ENCODE measurements at places on chromosomes 3 and 15.

DNA sequence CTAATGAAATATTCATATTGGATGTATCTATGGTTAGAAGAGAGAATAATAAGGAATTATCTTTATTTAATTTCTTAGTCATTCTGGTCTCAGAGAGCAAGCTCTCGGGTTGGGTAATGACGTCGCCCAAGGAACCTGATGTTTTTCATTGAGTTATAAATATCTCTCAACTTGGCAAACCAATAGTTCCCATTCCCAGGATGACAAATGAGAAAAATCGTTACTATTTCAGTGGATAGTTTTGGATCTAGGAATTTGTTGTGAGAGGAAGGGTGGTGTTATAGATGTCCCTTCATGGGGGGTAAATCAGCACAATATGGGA is 162.9 kb upstream of the NR2E3 start:
- no peak for DNase-seq

DNA sequence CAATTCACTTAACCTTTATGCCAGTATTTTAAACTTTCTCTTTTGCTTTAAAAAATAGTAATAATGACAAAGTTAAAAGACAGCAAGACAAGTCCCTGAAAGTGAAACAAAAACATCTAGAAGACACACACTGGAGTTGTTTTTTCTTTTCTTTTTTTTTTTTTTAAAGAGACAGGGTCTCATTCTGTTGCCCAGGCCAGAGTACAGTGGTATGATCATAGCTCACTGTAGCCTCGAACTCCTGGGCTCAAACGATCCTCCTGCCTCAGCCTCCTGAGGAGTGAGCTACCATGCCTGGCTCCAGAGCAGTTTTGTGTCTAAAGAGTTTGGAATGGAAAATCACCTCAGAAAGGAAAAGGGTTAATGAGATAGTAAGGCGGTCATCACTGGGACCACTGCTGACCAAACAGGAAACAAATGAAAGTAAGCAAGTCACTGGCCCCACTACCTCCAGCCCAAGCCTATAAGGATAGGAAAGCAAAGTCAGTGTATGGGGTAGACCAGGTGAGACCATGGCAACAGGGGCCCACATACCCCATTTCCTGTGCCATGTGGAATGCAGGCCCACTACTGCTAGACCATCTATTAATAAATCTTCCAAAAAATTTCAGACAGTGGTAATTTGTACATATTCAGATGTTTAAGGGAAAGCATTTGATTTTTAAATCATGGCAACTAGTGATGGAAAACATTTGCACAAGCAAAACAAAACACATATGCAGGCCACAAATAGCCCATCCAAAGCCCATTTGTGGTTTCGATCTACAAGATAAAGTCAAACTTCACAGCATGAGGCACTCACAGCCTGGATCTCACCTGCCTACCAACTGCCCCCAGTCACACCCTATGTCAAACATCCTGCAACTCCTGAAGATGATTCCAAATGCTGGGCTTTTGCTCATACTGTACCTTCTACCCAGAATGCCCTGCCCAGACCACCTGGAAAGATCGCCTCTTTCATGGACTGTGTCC is 62.6 kb downstream of the OSBPL10 start:
- no peak for DNase-seq

DNA sequence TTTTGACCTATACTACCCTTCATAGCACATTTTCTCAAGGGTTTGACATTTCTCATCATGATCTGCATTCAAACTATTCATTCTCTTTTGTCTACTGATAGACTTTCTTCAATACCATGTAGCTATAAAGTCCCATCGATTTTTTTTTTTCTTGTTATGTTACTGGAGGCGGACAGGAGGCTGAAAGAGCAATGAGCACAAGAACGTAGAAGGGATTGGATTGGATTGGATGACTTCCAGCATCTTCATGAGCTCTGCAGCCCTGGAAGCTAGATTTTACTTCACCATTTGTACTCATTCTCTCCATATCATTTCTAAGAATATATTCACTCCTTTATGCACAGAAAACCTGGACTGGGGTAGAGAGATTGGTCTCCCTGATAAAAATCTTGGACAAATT is 43.2 kb downstream of the DUT start:
- no peak for DNase-seq

- DNase-seq: no peak
These were observed 1026.6 kb downstream of the ROBO1 start for GRCh38 chr3:78741066-78741645.

GRCh38 chr15:95561463-95561862 is 769.0 kb upstream of the NR2F2 start:
- DNase-seq: no peak

DNA sequence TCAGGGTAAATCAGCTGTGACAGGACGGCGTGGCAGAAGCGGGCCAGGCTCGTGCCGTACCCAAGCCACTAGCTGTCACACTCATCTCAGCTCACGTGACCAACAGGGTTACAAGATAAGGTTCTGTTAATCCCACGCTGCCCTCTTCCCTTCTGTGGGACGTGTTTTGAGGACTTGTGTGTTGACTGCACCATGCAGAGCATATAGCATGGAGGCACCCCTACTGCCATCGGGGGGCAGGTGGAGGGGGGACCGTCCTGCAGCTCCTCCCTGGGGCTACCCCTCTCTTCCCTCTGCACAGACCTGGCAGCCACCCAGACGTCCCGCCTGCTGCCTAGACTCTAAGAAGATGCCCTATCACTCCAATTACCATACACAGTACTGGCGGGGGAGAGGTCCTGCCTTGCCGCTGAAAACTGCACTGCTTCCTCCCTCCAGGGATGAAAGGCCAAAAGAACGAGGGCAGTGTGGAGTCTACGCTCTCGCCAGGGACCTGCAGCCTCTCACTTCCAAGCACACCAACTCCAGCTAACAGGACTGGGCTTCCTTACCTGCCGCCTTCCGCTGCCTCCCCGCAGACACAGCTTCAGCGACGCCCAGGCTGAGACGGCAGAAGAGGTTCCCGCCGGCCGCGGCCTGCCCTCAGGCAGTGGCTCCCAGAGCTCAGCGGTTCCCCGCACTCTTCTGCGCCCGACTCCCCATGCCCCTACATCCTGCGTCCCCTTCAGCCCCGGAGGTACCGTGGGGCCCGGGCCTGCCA is at the start of gene TNK2:
TNK2 (minus strand) TSS at position 618 of the 760 bp plus-strand sequence. CDS start 19,963 bp downstream, outside the sequence.
- peak; percentile 85 for DNase-seq

DNA sequence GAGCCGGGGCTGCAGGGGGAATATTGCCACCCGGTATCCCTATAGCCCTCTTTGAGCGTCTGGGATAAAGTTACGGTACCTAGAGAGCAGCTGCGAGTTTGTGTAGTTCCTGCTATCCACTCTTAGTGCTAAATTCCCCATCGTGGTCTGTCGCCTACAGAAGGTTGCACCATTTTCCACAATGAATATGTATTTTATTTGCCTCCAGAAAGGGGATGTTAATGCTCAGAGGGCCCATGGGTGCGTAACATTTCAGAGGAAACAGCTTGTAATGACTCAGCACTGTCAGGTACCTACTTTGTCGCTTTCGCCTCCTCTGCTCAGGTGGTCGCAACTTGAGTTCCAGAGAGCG is 1.1 kb downstream of the SLCO3A1 start:
- DNase-seq: no peak

GRCh38 chr15:59052915-59053407 is 52.0 kb upstream of the CCNB2 start:
- no peak for DNase-seq

GRCh38 chr3:117595615-117596014 is 886.0 kb downstream of the TUSC7 start:
- no peak for DNase-seq

- no peak for DNase-seq
These were observed 112.1 kb downstream of the SLCO3A1 start for GRCh38 chr15:91965501-91966193.

DNA sequence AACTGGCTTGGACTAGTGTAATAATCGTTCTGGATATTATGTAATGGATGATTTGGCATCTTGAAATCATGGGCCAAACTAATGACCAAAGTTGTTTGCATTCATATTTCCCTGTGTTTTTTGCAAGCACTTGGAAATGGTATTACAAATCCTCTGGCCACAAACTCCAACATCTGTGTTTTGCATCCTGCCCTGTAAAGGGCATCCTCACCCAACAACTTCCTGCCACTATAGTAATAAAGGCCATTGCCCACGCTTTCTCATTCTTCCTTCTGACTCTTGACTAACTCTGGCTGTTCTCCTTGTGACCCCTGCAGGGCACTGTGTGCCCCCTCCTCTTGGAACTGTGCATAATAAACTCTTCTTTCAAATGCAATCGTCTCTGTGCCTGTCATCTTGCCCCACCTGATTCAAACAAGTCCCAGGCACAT is 25.4 kb upstream of the PSMD6 start:
- DNase-seq: no peak

DNA sequence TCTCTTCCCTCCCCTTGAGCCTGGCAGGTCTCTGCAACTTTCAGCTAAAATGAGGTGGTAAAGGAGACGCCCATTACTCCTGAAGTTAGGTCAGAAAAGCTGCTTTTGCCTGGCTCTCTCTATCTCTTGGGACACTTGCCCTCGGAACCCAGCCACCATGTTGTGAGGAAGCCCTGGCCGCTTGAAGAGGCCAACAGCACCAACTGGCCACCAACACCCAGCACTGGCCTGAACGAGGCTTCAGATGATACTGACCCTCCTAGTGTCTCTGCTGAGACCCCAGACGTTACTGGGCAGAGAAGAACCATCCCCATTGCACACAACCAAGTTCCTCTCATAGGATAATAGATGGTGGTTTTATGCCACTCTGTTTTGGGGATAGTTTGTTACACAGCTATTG is 49.5 kb upstream of the PCSK6 start:
- DNase-seq: no peak

- no peak for DNase-seq
These were observed 123.4 kb upstream of the PRR20G start for GRCh38 chr3:127411083-127411727.

DNA sequence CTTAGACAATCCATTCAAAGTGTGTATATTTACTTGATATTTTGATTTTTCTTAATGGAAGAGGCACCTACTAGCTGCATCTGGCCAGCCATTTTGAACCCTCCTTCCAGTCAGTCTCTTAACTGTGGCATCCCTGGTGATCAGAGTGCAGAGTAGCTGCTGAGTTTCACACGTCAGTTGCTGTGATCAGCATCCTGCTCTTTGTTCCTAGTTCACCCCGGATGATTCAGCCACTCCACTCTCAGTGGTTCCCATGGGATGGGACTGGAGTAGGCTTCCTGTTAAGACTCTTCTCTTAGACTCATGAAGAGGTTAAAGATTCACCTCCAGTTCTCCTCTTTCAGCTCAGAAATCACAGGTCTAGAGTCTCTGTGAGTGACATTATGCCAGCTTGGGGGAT is 75.8 kb downstream of the STXBP5L start:
- DNase-seq: no peak

GRCh38 chr3:16240229-16241023 is 24.3 kb downstream of the DPH3 start:
- no peak for DNase-seq

- no peak for DNase-seq
These were observed 678.1 kb upstream of the CCDC54 start for GRCh38 chr3:106699122-106699521.

DNA sequence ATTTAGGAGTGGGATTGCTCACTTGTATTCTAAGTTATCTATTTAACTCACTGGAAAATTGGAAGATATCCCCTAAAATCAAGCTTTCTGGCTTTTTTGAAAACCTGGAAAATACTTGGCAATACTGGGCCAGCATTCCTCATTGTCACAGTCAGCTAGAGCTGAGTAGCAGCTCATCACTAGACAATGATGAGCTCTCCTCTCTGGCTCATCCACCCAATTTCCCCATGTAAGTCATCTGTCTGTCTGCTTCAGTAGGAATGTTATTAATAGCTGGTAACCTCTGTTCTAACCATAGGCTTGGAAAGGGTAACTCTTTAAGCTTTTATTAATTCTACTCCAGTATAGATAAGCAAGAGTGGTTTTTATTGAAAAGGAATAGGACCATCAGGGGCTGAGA is 39.7 kb upstream of the PIK3R4 start:
- DNase-seq: no peak

DNA sequence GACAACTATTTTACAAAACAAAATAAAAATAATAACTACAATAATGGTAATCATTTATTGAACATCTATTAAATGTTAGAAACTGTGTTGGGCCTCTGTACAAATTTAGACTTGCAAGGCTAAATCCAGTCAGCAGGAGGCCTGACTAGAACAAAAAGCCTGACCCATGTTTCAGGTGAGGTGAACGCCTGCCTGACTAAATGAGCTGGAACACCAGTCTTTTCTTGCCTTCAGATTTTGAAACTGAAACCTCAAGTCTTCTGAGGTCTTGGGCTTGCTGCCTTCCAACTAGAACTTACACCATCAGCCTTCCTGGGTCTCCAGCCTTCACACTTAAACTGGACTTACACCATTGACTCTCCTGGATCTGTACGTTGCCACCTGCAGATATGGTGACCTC is 706.9 kb downstream of the TBL1XR1 start:
- DNase-seq: no peak

DNA sequence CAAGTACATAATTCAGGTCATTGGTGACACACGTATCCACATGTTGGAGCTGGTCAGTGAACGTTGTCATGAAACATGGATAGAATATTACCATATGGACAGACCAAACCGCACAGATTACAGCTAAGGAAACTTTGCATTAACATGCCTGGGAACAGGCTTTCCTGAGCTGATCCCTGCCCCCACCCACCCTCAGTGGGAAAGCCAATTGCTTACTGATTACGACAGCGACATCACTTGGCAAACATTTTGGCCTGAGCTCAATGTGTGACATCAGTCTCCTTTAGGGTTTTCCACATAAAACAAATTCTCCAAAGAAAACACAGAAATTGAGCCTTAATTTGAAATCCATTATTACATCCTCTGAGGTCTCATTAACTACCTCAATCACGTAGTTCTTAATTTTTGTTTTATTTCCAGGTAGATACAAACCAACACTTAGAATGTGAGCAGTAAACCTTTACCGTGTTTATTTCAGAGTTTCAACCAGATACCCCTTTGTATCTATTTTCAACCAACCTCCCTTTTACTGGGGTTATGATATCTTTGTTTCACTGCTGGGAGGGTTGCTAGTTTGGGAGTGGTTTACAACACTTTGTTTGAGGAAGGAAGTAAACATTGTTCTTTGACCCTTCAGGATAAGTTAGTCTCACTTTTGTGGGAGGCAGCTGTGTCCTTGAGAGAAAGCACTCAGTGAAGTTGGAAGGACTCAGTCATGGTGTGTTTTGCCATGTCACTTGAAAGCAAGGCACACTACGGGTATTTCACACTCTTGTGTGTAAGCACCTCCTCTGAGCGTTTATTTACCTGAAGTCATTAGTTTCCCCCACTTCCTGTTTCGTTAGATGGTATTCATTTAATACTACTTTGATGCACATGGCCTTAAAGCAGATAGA is 103.1 kb downstream of the CMSS1 start:
- DNase-seq: no peak

DNA sequence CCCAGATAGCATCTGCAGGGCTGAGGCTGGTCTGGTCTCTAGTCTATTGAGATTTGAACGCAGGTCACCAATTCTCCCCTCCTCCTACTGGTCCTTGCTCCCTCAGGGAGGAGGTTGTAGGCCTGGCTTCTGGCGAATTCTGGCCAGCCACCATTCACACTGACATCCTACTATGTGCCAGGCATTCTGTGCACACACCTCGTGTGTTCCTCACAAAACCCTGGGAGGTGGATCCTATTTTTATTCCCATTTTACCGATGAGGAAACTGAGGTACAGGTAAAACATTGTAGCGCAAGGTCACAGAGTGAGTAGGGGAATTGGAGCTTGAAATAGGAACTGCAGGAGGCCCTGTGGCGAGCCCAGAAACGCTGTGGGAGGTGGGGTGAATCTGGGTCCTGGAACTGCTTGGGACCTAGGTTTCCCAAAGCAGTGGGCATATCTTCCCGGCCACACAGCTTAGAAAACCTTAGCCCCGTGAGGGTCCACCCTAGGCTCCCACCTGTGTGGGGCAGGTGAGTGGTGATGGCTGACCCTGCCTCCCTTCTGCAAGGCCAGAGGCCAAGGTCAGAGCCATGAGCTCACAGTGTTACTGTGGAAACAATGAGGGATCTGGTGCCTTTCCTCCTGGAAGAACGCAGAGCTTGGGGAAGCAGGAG is 4.8 kb upstream of the ATP2B2 start:
- DNase-seq: no peak

Data from retina (tissue), 1 donor.